ENCODE measurements at places on chromosomes 4 and X.

- no peak for DNase-seq
Measured at GRCh38 chr4:122003335-122003734, 51.5 kb upstream of the TRPC3 start.

GRCh38 chr4:13521047-13521446, 23.3 kb downstream of the NKX3-2 start:
- no peak for DNase-seq

DNA sequence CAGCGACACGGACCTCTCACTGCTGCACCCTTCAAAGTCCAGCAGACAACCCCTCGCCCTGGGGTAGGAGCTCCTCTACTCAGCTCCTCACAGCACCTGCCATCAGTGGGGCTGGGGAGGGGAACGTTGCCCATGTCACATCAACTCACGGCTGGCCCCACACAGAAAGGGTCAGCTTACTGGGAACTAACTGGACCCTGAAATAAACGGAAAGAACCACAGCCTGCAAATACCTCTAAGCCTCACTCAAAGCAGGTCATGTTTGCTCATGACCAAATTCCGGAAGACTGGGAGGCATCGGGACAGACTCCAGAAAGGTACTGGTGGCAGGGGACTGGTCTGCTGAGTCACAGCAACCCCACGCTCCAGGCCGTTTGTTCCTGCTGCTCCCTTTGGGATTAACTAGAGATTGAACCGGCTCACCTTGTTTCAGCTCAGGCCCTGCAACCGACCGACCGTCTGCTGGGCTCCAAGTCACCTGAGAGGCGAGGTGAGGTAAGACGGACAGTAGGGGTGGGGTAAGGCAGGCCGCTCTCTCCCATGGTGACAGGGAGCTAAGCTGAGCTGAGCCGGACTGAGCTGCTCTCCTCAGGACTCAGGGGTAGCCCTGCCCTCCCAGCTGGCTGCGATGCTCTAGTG, 5.6 kb downstream of the G6PD start:
- DNase-seq: peak; percentile 64

- peak; percentile 28 for DNase-seq
Measured at GRCh38 chr4:2834001-2834921, 9.4 kb upstream of the ADD1 start.

GRCh38 chrX:141405853-141406492, 163.7 kb upstream of the SPANXC start:
- no peak for DNase-seq

DNA sequence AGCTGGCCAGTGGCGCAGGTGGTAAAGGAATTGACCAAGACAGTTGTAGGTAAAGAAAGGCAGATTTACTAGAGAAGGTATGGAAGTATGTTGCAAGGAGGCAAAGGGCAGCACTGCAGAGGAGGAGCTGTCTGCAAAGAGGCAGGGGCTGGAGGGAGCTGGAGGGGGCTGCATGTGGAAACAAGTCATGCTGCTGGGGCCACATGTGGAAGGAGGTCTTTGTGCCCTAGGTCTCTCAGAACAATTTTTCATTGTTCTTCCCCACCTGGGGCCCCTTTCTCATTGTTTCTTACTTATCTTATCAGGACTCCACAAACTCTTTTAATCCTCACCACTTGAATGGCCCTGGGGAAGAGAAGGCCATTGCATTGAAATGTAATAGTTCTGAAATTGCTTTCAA, 144.8 kb upstream of the PLAC1 start:
- no peak for DNase-seq

DNA sequence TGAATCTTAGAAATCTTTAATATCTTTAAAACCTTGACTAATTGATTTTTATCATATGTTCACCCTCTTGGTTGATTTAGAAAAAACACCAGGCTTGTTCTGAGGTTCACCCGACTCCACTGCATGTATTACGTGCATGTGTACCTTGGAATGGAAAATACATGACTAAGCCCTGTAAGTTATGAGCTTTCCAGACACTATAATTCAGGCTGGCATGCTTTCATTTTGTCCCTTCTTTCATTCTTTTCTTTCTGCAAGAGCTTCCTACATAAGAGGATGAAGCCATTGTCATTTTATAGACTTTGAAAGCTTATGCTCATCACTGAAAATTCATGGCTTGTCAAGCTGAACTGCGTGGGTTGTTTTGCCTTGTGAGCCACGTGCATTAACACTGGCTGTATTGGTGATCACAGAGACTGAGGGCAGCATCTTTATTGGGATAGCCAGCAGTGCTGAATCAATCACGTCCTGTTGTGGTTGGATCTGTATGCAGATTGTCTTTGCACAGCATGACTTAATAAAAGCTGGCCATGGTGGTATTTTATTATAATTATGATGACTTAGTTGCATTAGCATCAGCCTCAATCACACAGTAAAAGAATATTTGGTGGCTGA, 141.9 kb downstream of the SLIT2 start:
- no peak for DNase-seq

DNA sequence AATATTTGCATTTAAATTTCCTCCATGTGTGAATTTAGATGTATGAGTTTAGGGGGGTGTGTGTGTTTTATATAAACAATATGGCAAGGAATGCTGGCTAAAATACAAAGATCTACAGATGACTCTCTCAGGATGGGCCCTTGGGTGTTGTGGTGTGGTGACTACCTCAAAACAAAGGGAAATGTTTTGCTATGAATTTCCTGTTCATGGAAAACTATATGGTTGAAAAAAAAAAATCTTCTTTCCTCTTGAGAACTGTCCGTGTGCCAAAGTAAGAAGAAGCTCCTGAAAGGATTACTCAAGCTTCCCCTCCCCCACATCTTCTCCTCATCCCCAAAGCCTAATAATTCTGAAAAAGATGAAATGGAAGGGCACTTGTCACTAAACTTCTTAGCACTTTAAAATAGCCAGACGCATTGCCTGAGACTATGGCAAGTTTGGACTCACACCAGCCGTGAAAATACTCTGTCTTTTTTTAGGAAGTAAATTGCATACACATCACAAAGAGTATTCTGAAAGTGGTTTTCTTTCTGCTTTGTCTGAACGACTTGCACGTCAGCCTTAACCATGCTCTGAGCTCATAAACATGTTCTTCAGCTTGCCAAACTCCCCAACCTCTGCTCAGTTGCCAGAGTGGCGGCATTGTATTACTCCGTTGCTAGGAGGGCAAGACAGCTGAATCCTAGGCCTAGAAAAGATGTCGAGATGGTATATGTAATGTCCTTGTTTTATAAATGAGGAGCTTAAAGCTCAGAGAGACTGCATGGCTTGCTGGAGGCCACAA, 250.4 kb upstream of the JADE1 start:
- no peak for DNase-seq

DNA sequence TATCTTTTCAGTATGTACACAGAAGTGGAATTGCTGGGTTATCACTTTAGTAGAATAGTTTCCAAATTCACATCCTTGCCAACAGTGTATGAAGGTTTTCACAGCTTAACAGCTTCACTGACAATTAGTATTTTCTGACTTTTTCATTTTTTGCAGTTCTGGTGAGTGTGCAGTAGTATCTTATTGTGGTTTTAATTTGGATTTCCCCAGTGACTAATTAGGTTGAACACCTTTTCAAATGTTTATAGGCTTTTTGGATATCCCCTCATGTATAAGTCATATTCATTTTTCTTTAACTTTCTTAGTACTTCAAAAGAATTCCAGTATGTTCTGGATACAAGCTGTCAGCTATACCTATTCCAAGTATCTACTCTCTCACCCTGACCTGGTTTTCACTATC, 37.1 kb downstream of the BRCC3 start:
- no peak for DNase-seq

- no peak for DNase-seq
Measured at GRCh38 chrX:20233336-20233735, 33.4 kb downstream of the RPS6KA3 start.

DNA sequence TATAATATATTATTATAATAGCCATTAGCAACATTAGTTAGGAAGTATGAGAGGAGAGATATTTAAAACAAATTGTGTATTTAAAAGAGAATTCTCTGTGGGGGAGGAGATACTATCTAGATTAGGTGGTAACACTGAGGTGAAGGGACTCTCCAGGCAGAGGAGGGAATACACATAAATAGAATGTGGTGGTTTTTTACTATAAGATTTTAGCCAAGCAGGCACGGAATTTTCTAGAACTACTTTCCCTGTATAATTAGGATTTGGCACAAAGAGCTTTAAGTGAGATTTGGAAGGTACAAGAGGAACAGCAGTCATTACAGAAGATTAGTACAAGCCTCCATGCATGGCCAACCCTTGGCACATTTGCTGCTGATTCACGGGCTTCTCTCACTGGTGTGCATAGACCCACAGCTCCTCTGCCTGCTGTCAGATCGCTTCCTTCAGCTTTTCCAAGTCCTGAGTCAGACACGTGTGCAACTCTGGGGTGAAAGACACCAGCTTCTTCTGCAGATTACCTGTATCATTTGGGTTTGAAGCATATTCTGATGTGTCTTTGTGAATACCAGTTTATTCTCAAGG, 685.5 kb downstream of the KCTD8 start:
- DNase-seq: no peak

DNA sequence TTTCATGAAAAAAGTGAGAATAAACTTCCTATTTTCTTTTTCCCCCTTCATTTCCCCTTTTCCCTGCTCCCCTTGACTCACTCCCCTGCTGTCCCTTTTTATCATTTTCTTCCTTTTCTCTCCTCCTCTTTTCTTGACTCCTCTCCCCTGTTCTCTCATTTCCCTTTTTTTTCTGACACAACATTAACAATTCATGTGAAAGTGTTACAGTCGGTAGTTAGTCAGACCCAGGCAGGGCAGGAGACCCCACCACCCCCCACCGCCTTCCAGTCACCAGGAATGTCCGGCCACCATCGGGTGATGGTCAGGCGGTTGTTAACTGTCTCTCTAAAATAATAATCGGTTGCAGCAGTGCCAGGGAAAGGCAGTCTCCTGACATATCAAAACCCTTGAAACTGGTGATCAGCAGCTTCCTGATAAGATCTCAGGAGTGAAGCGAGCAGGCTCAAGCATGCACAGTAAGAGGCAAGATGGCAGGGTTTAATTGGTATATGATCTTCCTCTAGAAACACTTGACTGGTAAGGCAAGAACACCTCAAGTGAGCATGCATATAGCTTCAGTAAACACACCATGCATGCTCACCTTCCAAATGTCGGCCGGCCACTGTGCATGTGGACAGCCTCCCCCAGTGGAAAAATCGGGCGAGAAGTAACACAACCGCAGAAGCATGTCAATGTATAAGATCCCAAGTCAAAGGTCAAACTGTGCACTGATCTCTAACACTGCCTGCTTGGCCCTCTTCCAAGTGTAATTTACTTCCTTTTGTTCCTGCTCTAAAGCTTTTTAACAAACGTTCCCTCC, 191.4 kb downstream of the NDST4 start:
- DNase-seq: peak; percentile 31
